ENCODE measurements at places on chromosomes 13 and 19.

DNA sequence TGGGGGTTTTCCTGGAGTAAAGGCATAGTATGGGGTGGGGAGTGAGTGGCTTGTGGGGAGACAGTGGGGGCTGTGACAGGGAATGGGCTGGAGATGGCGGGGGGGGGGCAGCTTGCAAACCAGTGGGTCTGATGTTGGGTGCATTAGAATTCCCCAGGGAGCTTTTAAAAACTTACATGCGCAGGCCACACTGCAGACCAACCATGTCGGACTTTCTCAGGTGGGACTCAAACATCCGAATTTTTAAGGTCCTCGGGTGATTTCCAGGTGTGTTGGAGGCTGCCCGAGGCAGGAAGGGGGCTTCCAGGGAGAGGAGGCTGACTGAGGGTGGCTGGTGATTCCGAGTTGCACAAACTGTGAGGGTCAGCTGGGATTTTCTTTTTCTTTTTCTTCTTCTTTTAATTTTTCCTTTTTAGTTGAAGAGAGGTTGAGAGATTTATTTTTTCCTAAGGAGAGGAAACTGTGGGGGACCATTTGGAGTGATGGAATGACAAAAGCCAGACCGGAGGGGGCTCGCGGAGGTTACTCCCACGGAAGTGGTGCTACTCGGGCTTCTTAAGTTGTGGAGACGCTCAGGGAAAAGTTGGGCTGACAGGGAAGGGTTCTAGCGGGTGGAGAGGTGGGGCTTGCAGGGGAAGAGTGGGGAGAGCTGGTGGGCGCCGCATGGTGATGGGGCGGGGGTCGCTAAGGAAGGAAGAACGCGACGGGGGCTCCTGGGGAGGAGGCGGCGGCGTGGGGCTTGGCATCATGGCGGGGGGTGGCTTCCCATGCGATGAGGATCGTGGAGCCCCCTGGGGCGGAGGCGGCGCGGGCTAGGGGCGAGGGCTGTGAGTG lies 997 bp upstream of the CACNG8 start:
- no peak for DNase-seq

- DNase-seq = no peak
Observed at GRCh38 chr19:11349171-11349570, 2.9 kb downstream of the CCDC159 start.

- peak; percentile 49 for DNase-seq
Observed at GRCh38 chr19:51473009-51473707, 5.2 kb upstream of the CEACAM18 start.

GRCh38 chr19:17136617-17137016 lies 61.0 kb downstream of the MYO9B start:
- DNase-seq = no peak

GRCh38 chr13:77508959-77509620 lies 26.4 kb upstream of the SCEL start:
- DNase-seq = no peak

All from hypothalamus (tissue), 51 donors.